SJSA1 (cell line): ENCODE measurements at places on chromosomes 2 and 18. TPM values are rescaled to one million over a fixed set of nuclear protein-coding genes. Genes with fewer than 3 reads are reported as not detected.

GRCh38 chr18:2654928-2655177, 673 bp upstream of the SMCHD1 start:
- peak overlapping the region; percentile 95 for H3K4me3 ChIP-seq
- peaks cover 13% of the 10 kb centered on the region for H3K36me3 ChIP-seq
- H3K27me3 ChIP-seq: no peaks in the 10 kb centered on the region
- H3K27ac ChIP-seq: peak overlapping the region; percentile 86

ALPP gene
- total RNA-seq: 0.45 TPM in 1 of 2 replicates, not detected in the other

GTF2A1L gene
- total RNA-seq: 0.11 TPM in 1 of 2 replicates, not detected in the other

- no peak for DNase-seq
- H3K4me1 ChIP-seq: peaks cover 12% of the 10 kb centered on the region
- H3K27ac ChIP-seq: peak overlapping the region; percentile 29; the same call in 1 of the 2 replicates
- H3K27me3 ChIP-seq: no peaks in the 10 kb centered on the region
These were observed 50.9 kb downstream of the TTN start for GRCh38 chr2:178756343-178756742.
